ENCODE measurements at places on chromosomes 1 and 21.

DNA sequence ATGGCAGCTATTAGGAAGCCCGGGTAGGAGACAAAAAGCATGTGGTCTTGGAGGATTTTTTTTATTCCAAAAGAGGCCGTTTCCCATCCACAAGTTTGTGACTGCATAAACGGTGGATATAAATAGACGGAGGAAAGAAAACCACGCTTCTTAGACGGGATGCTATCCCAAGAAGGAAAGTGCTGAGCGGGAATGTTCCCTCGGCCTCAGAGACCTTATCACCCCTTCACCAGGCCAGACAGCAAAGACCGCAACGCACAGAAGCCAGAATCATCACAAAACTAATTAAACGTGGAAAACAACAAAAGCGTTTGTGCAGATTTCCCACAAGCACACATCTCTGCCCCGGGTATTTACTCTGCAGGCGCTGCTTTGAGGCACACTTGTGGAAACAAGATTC, 43.2 kb downstream of the HLCS start:
- no peak for DNase-seq

DNA sequence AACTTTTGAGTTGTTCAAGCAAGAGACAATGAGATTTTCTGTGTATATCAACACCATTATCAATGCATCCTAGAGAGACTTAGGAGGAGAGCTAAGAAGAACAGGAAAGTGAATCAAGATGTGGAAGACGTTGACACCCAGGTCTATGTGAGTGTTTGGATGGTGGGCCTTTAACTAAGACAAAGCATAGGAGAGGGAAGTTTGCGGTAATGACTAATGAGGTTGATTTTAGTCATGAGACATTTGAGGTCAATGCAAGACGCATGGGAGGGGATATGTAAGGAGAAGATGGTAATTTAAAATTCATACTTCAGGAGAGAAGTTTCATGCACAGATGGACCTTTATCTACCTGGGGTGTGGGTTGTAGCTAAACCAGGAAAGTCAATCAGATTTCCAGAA, 269.6 kb downstream of the VAV3 start:
- DNase-seq: no peak

DNA sequence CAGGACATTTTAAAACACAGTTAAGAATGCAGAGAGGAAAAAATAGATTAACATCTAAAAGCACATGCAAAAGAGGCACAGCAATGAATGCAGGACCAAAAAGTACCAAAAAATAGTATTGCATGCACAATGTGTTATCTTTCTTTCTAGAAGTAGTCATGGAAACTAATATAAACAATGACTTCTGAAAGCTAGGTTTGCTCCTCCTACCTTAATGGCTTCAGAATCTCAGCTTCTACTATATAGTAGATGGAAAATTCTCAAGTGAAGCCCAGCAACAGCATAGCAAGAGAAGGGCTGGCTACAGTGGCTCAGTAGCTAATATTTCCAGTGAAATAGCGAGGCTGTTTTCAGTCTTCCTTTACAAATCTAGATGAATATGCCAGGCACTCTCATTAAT, 125.1 kb downstream of the CRB1 start:
- no peak for DNase-seq

GRCh38 chr1:97350662-97351061, 570.2 kb downstream of the DPYD start:
- DNase-seq: no peak

All from ovary (tissue), 10 donors.